GM18507 (cell line): ENCODE measurements at places on chromosomes 1 and 21.
A peak's percentile ranks its signal among the peaks of the same experiment; 100 is the strongest.

DNA sequence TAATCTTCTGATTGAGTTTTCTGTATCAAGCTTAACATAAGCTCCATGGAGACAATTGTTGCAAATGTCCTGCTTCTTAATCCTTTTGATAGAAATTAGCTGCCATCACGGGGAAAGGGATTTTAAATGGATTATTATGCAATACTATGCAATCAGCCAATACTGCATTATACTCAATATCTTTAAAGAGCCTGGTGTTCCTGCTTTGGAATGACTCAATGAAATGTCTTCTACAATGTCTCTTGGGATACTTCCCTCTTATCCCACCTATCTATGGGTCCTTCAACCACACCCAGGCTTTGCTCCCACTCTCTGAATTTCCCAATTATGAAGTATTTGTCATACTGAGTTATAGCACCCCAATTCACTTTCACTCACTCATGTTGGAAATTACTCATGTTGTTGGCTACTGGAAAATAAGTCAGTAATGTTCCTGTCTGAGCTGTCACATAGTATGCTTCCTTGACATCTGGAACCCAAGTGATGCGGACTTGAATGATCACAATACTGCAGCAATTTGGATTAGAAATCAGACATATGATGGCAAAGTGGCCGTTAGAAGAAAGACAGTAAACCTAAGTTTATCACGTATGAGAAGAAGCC, 85.0 kb downstream of the TPR start:
- DNase-seq = no peak

- DNase-seq = peak; percentile 58
Measured at GRCh38 chr21:43306911-43307676, 119.8 kb downstream of the SIK1 start.

GRCh38 chr1:87880764-87881163, 552.1 kb downstream of the LMO4 start:
- no peak for DNase-seq

DNA sequence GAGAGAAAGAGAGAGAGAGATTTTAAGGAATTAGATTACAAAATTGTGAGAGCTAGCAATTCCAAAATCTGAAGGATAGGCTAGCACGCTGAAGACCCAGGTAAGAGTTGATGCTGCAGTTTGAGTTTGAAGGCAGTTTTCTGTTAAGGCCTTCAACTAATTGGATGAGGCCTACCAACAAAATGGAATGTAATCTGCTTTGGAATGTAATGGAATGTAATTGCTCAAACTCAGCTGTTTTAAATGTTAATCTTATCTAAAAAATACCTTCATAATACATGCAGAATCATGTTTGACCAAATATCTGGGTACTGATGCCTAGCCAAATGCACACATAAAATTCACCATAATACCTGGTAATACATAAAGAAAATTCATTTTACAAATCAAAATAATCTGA, 976.1 kb downstream of the LTN1 start:
- no peak for DNase-seq

- no peak for DNase-seq
Measured at GRCh38 chr1:53637511-53638359, 101.2 kb downstream of the GLIS1 start.

GRCh38 chr1:26541816-26542711, 12.5 kb downstream of the RPS6KA1 start:
- peak; percentile 88 for DNase-seq

DNA sequence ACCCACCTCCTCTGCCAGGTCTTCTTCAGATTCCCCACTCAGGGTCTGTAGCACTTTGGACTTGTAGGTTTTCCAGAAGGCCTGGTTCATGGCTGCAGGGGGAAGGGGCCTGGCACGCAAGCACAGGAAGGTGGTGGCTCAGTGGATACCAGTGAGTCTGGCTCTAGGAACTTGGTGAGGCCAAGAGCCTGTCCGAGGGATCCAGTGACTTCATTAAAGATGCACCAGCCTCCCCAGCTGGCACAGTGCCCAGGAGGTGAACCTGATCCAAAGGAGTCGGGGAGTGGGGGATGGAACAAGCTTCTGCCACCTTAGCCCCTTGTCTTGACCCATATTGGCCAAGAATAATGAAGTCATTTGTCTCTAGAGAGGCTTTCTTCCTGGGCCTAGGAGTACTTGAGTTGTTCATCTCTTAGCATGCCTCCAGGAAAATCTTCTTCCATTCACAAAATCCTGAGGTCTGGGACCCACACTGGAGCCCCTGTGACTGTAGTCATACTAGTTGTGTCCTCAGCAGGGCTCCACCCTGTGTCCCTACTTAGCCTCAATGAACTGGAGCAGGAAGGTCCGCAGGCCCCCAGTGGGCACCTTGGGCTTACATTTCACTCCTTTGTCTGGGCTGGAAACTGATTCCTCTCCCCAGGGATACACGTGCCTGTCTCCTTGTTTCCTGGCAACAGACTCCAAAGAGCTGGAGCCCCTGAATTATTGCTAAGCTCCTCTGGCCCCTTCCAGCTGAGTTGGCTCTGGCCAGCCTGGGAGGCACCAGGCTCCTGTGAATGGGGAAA, at the start of gene C1orf232:
C1orf232 (minus strand) TSS at position 554 of the 788 bp plus-strand sequence; CDS start at position 90, 464 bp downstream.
- DNase-seq = no peak

GRCh38 chr1:229674042-229674441, 48.0 kb downstream of the URB2 start:
- no peak for DNase-seq

DNA sequence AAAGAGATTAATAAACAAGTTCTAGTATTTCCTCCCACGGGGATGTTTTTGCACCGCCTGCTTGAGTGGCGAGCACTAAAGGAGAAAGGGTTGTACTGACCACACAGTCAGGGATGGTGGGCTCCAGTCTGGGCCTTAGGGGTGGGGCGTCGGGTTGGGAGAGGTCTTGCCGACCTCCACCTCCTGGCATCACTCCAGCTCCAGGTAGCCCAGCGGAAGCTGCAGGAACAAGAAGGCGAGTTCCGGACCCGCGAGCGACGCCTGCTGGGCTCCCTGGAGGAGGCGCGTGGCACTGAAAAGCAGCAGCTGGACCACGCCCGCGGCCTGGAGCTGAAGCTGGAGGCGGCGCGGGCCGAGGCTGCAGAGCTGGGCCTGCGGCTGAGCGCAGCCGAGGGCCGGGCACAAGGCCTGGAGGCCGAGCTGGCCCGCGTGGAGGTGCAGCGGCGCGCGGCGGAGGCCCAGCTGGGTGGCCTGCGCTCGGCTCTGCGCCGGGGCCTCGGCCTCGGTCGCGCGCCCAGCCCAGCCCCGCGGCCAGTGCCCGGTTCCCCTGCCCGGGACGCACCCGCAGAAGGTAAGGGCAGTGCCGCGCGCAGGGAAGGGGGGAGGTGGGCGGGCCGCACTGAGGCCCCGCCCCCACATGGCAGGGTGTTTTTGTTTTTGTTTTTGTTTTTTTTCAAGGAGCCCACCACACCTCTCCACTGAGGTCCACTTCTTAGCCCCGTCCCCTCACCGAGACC, 19.7 kb downstream of the MFAP2 start:
- DNase-seq = peak; percentile 47

DNA sequence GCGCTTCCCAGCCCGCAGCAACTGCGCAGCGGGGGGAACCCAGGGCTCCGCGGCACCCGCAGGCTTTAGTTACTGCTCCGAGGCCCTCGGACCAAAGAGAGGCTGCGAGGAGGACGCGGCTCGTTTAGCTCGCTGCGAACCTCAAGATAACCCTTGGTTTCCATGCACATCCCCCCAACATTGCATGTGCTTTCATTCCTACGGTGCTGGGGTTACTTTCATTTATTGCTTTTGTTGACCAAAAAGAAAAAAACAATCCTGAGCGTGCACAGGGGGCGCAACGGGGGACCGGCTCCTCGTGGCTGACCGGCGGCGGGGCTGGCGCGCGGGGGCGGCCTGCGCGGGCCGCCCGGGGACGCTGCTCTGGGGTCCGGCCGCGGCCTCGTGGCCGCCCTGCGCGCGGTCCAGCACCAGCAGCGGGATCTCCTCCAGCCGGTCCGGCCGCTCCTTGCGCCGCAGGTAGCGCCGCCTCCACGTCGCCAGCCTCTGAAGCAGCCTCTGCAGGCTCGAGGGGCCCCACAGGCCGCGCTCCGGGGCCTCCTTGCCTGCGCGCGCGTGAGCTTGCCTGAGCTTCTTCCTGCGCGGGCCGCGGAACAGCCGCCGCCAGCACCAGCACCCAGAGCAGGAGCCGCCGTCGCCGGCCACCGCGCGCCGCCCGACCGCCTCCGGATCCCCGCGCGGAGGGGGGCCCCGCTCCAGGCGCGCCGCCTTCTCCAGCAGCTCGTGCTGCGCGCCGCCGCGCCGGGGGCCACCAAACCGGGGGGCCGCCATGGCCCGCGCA, 77.4 kb downstream of the DESI2 start:
- no peak for DNase-seq

DNA sequence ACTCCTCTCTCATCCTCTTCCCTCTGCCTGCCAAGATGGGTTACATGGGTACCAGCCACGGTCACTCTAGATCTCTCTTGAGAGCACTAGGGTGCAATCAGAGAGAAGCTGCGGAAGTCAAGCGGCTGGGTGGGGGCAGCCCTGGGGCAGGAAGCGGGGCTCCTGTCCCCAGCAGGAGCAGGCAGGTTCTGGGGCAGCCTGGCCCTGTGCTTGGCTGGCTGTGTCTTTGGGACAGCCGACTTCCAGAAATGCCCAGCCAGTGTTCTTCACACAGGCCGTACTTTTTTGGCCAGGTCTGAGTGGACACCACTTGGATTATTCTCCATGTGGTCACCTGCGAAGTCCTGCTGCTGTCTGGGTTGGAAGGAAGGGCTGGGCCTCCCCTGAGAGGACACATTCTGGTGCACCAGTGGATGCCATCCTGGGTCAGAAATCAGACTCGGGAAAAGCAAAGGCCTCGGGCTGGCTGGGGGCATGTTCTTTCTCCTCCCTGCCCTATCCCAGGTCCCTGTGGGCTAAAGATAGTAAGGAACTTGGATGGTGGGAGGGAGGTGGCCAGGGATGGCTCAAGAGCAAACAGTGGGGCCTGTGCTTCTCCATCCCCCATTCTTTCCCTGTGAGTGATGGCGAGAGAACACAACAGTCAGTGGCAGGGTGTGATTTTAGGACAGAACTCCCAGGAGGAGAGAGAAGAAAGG, 93.7 kb downstream of the ITPKB start:
- DNase-seq = no peak

DNA sequence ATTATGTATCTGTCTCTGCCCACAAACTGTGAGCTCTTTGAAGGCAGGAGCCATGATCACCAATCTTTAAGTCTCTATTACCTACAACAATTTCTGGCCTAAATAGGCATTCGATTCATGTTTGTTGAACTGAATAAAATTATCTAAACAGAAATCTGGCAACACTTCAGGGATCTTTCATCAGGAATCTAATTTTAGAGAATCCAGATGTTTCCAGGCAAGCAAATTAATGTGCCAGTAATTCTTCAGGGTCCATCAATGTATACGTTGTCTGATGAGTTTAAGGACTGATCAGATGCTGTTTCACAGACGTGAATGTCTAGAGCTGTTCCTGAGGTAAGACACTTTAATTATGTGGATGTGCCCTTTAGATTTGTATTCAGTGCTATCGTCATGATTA, 524.4 kb downstream of the PTPRC start:
- DNase-seq = no peak
